Activated CD4-positive, alpha-beta T cell treated with anti-CD3 and anti-CD28 coated beads, Interleukin-2, amount 50 U/mL, for 16 hours (primary cell): ENCODE measurements at places on chromosomes 3 and 15.

DNA sequence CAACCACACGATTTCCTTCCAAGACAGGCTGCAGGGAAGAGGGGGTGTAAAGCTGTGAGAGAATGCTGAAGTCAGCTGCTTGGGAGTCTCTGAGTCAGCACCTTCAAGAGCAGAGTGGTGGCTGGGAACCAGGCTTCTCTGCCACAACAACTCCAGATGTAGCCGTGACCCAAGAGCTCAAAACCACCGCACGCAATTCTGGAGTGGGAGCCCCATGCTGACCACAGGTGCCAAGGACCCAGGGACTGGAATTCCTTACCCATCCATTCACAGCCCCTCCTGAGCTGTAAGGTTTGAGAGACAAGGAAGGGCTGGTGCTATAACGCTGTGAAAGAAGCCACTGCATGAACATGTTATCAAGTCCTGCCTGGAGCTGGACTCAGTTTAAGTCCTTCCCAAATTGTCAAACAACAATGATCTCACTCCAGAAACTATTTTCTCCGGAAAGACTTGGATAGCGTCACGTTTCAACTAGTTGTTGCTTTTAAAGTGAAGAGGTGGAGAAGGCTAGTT lies 61.4 kb downstream of the UMPS start:
- peak; percentile 12 for DNase-seq

DNA sequence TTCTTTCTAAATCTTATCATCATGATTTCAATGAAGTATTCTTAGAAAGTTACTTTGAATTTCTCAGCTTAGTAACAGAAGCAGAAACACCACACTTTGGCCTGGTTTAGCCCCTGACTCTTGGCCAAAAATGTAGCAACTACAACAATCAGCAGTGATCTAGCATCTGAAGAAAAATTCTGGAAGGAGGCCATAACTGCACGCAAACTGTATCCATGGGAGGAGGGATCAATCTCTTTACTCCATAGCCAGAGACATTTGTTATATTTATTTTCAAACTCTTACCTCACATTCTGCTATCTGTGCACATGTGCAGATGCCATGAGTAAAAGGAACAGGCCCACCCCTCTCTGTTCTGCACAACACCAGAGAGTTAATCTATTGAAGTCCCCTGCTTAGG lies 251.0 kb upstream of the P2RY1 start:
- DNase-seq = no peak

GRCh38 chr3:46542344-46542743 lies 23.8 kb downstream of the LRRC2 start:
- DNase-seq = no peak

- no peak for DNase-seq
Measured at GRCh38 chr15:78274994-78275393, 10.6 kb downstream of the DNAJA4 start.

GRCh38 chr15:99014803-99015697 lies 7.5 kb upstream of the PGPEP1L start:
- DNase-seq = peak; percentile 52

GRCh38 chr3:34570916-34571705 lies 772.7 kb downstream of the PDCD6IP start:
- no peak for DNase-seq

GRCh38 chr3:137987723-137988122 lies 22.2 kb upstream of the CLDN18 start:
- DNase-seq = no peak

DNA sequence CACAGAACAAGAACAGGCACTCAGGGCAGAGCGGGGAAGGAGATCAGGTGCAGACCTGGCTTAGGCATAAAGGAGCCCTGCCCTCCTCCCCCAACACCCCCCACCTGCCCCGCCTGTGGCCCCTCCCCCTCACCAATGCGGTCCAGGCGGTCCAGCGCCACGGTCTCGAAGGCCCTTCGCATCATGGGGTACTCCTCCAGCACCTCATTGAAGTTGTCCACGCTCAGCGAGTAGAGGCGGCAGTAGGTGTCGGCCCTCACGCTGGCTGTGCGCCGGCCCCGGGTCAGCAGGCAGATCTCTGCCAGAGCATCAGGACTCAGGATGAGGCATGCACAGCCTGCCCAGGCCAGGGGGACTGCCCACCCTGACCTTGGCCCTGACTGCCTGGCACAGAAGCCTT lies 44.8 kb downstream of the HCN4 start:
- DNase-seq = no peak

- DNase-seq = no peak
Measured at GRCh38 chr15:80550219-80550907, 144.7 kb upstream of the ABHD17C start.
